ENCODE measurements at places on chromosomes 2 and 18.

- no peak for DNase-seq
Observed at GRCh38 chr2:43511199-43511598, 84.6 kb downstream of the THADA start.

DNA sequence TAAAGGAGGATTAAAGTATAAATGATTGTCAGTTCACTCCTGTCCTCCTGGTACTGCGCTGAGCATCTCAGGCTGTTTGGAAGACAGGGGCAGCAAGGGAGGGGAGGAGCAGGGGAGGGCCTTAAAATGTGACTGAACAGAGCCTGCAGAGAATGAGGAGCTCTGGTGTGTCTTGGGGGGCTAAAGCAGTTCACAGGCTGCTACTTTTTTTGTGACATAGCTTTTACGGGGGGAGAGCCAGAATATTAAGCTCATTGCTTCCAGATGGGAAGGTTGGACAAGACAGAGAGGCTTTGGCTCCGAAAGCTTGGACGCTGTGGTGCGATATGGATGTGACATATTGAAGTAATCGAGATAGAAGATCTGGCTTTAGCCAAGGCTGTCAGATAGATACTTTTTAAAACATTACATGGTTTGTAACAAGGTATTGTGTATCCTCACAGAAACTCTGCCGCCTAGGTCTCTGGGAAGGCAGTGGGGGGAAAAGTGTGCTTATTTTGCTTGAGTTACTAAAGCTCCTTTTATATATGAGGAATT is 40.5 kb downstream of the RDH14 start:
- no peak for DNase-seq

DNA sequence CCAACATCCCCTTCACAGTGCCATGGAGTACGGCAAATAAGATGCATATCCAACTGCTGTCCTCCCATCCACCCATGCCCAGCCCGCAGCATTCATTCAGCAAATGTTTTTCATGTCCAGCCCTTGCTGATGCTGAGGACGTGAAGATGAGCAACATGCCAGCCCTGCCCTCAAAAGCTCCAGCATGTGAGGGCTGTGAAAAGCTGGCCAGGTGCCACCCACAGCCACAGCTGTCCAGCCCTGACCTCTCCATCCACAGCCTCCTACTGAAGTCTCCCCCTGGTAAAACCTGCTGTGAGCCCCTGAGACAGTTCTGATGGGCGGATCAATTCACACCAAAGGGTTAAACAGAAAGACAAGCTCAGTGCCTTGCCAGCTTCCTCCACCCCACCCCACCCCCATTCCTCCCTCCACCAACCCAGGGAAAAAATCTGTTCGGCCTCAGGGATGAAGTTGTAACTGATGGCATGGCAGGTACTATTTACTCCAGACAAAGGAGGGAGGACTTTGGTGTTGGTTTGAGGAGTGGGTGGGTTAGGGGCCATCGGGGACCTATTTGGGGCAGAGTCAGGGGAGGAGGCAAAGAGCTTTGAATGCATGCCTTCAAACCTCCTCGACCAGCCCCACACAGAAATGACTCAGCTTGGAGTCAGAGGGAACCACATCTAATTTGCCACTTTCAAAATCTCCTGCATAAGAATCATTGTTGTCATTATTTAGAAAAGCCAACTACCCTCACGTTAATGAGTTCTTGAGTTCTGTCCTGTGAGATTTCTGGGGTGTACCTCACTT is 4.3 kb downstream of the ZBTB7C start:
- no peak for DNase-seq

- DNase-seq = no peak
Observed at GRCh38 chr2:208010506-208010905, 14.8 kb downstream of the PLEKHM3 start.

- DNase-seq = no peak
Observed at GRCh38 chr2:32450851-32451250, 94.0 kb downstream of the BIRC6 start.

- no peak for DNase-seq
Observed at GRCh38 chr18:55455938-55456337, 132.1 kb downstream of the TCF4 start.

GRCh38 chr18:45386041-45386655 is 229.1 kb upstream of the SLC14A2 start:
- no peak for DNase-seq

GRCh38 chr18:8911408-8912340 is 190.8 kb upstream of the NDUFV2 start:
- DNase-seq = no peak

DNA sequence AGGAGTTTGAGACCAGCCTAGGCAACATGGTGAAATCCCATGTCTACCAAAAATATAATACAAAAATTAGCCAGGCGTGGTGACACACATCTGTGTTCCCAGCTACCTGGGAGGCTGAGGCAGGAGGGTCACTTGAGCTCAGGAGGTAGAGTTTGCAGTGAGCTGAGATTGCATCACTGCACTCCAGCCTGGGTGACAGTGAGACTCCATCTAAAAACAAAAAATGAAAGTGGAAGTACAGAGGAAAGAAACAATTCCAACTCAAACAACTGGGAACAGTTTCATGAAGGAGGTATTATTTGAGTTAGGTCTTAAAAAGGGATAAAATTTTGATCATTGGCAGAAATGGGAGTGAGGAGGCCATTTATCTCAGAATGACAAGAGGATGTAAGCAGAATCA is 6.3 kb upstream of the RAB1A start:
- no peak for DNase-seq

- no peak for DNase-seq
Observed at GRCh38 chr2:37125416-37125815, 31.4 kb downstream of the EIF2AK2 start.

GRCh38 chr2:25293958-25294562 is 47.7 kb downstream of the DNMT3A start:
- peak; percentile 38 for DNase-seq

DNA sequence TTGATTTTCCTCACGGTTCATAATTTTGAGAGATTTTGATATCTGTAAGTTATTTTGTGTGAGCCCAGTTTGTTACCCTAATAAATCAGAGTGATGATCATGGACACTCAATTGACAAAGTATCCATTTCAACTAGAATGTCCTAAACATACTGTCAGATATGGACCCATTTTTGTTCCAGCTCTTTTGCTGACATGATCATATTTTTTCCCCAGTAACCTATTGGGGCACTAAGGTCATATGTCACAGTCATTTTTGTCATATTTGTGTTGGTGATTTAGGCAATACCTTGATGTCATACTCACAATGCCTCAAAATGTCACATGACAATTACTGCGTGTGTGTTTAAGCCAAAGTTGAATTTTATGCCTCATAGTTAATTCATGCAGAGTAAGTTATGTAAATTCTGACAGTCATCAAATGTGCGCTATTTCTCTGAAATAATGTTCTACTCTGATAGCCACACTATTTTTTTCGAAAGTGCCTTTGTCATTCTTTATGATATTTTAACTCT is 218.7 kb downstream of the ARHGAP15 start:
- DNase-seq = no peak

DNA sequence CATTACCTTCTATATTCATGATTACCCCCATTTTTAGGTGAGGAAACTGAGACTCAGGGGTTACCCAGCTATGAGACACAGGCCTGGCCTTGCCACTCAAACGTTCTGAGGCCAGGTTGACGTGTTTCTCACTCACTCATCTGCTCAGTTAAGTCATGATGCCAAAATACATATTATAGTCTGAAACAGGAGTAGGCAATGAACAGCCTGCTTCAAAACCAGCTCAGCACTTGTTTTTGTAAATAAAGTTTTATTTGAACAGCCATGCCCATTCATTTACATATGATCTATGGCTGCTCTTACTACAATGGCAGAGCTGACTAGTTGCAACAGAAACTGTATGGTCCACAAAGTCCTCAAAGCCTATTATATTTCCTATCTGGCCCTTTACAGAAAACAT is 74.1 kb upstream of the SMAD2 start:
- no peak for DNase-seq

DNA sequence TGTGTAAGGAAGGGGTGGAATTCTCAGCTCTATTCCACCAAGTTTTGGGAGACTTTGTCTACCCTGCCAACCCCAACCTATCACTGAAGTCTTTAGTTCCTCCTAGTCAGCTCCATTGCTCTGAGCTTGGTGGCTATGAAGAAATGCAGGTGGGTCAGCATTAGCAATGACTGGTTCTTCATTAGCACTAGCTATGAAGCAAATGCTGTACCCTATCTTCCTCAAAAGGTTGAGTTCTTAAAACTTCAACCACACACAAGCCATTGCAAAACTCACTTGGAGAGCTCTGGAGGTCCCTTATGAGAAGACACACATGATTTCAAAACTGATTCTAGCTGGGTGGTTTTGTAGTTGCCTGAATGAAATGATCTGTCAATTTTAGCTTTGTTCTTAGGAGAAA is 193.8 kb downstream of the IKZF2 start:
- no peak for DNase-seq

GRCh38 chr2:26130763-26131162 is 42.1 kb upstream of the GAREM2 start:
- no peak for DNase-seq

GRCh38 chr2:56589835-56590234 is 406.0 kb downstream of the CCDC85A start:
- DNase-seq = no peak

- no peak for DNase-seq
Observed at GRCh38 chr2:43210467-43211303, 15.7 kb downstream of the ZFP36L2 start.

DNA sequence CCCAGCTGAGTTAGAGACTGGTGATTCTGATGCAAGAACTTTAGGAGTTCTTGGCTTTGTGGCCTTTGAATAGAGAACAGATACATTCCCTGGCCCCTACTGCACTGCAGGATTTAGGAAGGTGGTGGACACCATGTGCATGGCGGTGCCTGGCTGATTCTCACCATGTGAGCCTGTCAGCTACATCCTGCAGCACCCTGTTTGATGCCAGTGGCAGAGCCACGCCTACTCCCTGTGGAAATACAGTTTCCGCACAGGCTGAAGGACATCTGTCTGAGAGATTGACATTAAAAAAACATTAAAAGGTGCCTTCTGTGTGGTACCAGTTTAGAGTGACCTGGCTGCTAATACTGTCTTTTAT is 50.0 kb downstream of the KCNE4 start:
- DNase-seq = no peak

- DNase-seq = no peak
Observed at GRCh38 chr2:54665436-54665856, 58.0 kb upstream of the EML6 start.

GRCh38 chr2:86251840-86252266 is 52.6 kb downstream of the MRPL35 start:
- DNase-seq = no peak

DNA sequence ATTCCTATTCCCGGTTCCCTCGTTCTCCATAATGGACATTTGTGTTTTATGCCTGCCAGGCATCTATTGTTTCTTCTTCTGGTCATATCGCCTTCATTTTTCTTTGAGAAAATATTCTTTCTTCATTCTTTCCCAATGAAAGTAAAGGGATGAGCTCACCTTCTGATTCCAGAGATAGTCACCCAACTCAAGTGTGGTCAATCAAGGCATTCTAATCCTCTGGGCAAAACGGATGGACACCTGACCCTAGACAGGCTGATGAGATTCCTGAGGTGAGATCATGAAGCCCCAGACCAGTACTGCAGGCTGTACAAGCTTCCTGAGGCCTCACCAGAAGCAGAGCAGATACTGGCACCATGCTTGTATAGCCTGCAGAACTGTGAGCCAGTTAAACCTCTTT is 52.8 kb downstream of the GAD1 start:
- DNase-seq = no peak

DNA sequence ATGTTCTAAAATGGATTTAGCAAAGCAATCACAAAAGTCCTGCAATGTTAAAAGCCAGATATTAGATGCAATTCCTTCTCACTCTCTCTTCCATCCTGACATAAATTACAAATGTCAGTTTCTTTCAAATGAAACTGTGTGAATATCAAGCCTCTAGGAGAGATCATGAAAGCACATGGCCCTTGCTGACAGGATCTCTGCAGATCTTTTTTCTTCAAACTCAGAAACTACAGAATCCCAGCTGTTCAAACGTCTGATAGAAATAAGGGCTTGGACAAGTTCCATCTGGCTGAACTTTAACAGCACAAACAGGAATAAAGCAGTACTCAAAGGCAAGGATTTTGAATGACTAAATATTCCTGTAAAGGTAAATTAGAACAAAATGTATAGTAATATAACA is 47.6 kb downstream of the PDE1A start:
- DNase-seq = no peak

GRCh38 chr2:112181571-112182290 is 43.5 kb downstream of the FBLN7 start:
- no peak for DNase-seq

- no peak for DNase-seq
Observed at GRCh38 chr2:184596819-184597411, 1.4 kb upstream of the ZNF804A start.

- no peak for DNase-seq
Observed at GRCh38 chr18:24876266-24876665, 415.8 kb downstream of the HRH4 start.

DNA sequence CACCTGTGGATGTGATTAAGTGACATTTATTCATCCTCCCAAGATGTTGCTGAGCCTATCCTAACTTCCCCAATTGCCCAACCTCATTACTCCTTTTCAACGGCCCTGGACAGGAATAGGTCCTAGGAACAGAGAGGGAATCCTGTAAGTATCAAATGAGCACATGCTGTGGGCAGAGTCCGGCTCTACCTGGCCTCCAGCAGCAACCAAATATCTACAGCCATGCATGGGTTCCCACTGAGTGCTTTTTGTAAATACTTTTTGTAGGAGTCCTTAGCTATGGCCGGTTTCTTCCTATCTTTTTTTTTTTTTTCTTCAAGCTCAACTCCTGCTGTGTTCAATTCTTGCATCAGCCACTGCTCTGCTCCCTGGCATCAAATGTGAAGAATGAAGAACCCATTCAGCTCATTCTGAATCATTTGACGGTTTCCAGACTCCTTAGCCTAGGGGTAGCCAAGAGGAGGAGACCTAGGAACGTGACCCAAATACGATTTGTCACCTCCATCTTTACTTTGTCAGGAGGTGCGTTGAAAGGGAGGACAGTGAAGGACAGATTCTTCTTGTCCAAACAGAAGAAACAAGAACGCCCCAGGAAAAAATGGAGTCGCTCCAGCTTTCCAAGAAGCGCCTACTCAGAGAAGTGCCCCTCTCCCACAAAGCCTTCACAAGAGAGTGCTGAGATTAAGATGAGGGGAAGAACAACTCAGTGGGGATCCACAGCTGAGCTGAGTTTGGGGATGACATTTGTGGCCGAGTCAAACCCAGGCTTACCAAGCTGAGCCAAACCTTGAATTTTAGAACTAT is 46.7 kb upstream of the LCLAT1 start:
- DNase-seq = no peak

- DNase-seq = no peak
Observed at GRCh38 chr2:96546321-96546720, 9.8 kb downstream of the ARID5A start.

GRCh38 chr2:203637471-203638167 is 68.8 kb upstream of the CD28 start:
- no peak for DNase-seq

DNA sequence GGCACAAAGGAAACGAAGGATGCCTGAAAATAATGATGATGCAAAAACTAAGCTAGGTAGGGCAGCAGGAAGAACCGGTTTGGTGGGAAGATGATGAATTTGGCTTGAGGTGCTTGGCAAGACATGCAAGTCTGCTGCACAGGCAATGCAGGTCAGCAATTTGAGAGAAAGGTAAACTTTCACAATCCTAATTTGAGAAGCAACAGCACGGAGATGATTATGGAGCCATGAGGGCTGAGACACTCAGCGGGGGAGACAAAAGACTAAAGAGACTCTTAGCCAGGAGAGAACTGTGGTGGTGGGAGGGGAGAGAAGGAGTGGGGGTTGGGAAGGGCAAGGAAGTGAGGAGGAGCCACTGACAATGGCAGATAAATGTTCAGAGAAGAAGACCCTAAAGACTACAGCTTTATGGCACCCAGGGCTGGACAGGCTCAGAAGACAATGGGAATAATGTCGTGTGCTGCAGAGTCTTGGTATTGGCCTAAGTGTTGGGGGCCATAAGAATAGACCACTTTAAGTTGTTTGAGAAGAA is 19.4 kb upstream of the RNF149 start:
- DNase-seq = no peak

Data from CD8-positive, alpha-beta memory T cell (primary cell).